Gastroesophageal sphincter (tissue), 4 donors: ENCODE measurements at places on chromosomes 1 and 21. TPM values are rescaled to one million over a fixed set of nuclear protein-coding genes. Genes with fewer than 3 reads are reported as not detected.

DNA sequence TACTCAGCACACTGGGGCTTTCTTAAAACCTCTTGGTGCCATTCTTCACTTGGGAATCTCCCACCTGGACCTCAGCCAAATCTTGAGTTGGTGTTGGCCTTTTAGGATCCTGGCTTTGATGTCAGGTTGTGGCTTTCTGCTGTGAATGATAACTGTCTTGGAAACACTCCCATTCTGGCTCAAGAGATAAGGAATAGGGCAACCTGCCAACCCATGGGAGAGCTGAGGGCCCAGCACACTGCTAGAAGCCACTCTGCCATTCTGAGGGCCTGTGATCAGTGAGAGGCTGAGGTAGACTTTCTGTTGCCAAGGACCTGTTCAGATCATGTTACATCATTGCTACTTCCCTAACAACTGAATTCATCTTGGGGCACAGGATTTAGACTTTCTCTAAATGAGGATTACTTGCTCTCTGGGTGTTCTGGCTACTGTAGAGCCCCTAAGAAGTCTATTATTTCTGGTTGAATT is 45.8 kb downstream of the TTC39A start:
- no peak for ATAC-seq

GRCh38 chr1:96872757-96873156 is 151.2 kb downstream of the PTBP2 start:
- ATAC-seq, result no peak

KIAA0040 gene
- 46.2 TPM for total RNA-seq

KRTAP12-2 gene
- not detected for total RNA-seq

ST3GAL3 gene
- total RNA-seq, result 30.2 TPM
